ENCODE measurements at places on chromosomes 6 and 20.

DNA sequence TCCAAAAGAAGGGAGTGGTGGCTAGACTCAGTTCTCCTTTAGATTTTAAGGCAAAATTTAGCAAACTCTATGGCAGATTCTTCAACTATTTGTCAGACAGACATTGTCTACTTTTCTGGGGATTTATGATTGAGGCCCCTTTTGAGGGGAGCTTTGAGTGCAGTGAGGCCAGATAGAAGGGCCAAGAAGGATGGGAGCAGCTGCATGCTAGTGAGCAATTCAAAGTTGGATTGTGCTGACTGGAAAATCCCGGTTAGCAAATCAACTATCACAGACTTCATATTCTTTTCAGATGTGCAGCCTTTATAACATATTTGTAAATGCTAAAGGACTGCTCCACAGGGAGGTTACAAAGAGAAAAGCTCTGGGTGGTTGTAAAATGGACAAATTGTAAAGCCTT is 35.0 kb upstream of the ESR1 start:
- DNase-seq = no peak

DNA sequence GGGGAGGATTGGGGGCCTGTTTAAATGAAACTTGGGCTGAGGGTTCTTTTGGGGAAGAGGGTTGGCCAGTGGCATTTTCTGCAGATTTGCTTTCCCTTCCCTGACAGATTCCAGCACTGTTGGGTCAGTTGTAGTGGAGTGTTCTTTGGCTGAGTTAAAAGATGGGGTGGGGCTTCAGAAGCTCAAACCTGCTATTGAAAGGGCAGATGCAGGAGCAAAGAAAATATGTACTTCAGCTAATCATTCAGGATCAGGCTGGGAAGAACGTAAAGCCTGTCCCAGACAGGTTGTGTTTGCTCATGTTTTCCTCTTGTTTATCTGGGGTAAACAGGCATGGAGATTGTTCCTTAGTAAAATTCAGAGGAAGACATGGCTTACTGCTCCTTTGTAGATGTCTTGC is 2.5 kb downstream of the SASH1 start:
- DNase-seq = no peak

DNA sequence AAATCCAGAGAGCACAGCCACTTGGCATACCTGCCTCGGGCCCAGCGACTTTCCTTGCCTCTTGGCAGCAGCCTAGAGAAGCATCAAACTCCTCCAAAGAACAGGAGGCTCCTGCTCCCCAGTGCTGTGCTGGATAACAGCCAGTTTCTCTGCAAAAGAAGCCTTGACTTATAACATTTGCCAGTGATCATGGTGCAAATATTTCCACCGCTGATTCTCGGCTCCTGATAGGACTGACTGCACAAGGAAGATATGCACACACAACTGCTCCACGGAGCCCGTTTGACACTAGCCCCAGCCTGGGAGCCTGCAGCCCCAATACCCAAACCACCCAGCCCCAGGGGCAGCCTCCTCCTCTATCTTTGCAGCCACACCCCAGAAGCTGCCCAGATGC is 17.5 kb downstream of the ACSS1 start:
- DNase-seq = no peak

- DNase-seq = peak; percentile 81
Observed at GRCh38 chr6:166106076-166106686, 61.5 kb downstream of the TBXT start.

GRCh38 chr20:31430568-31431115 is 9.8 kb upstream of the DEFB123 start:
- no peak for DNase-seq

GRCh38 chr6:215335-216034 is 76.8 kb upstream of the DUSP22 start:
- DNase-seq = no peak

GRCh38 chr20:38931984-38932383 is 5.8 kb downstream of the FAM83D start:
- no peak for DNase-seq

DNA sequence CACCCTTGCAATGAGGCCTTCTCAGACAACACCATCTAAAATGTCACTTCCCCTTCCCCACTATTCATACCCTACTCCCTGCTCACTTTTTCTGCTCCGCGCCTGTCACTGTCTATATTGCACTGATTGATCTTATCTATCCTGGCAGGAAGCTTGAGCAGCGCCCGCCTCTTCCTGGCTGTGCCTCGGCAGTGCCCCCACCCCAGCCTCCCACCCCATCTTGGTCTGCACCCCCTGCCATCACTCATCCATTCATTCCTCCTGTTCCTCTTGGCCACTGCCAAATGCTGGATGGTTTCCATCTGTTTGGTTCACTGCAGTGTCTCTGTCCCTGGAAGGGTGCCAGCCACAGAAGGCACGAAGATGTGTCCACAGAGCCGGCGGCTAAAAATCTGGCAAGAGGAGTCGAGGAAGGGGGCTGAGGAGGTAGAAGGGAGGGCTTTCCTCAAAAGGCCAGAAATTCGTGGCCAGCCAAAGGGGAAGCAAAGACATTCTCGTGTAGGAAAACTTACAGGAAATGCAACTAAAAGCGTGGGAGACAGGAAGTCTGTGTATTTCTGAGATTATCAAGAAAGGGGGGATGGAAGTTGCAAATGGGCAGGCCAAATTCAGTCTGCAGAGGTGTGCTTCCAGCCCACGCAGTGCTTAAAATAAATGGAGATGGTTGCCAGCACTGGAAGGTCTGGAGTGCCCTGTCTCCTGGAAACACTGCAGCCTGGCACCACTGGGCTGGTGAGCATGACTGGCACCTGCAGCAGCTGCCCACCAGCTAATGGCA is 27.6 kb downstream of the SYNJ2 start:
- DNase-seq = no peak

DNA sequence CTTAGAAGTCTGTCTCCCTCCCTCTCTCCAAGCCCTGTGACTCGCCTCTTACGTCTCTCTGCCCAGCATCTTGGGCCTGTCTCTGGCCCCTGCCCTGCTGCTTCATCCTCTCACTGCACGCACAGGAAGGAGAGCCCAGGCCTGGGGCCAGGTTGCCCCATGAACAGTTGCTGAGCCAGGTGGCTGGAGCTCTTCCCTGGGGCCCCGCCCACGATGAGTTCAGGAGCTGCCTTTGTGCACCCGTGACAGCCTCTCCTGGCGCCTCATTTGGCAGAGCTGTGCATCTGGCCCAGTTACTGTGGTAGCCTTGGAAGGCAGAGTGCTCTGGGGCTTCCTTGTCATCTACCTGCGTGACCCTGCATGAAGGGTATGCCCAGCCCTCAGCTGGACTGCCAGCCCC is 44.5 kb downstream of the SLC52A3 start:
- DNase-seq = no peak

DNA sequence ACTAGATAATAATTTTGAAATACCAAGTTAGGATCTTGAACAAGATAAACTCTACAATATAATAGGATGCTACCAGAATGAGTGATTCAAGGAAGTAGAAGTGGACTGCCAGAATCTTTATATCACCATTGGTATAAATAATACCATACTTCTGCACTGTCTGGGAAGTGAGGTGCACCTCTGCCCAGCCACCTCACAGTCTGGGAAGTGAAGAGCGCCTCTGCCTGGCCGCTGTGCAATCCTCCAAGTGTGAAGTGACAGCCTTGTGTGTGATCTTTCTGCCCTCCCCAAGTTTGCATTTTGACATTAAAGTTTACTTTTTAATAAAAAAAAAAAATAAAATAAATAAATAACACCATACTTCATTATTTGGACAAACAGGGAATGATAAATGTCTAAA is 18.8 kb downstream of the LATS1 start:
- DNase-seq = no peak

GRCh38 chr6:119182875-119183274 is 104.4 kb upstream of the FAM184A start:
- no peak for DNase-seq

DNA sequence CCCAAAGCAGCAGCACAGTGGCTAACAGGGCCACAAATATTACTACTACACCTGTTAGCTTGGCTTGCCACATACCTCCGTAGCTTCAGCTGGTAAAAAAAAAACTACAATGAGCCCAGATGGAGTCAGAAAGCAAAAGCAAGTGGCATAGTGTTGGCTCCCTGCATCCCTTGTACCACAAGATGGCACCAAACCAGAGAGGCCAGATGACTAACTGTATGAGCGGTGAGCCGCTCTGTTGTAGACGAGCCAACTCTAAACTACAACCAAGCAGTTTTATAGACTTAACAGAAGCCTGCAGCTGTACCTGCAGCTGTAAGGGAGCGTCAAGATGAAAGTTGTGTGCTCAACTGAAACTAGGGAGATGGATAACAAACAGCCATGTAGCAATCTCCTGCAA is 84.5 kb upstream of the MCHR2 start:
- no peak for DNase-seq

DNA sequence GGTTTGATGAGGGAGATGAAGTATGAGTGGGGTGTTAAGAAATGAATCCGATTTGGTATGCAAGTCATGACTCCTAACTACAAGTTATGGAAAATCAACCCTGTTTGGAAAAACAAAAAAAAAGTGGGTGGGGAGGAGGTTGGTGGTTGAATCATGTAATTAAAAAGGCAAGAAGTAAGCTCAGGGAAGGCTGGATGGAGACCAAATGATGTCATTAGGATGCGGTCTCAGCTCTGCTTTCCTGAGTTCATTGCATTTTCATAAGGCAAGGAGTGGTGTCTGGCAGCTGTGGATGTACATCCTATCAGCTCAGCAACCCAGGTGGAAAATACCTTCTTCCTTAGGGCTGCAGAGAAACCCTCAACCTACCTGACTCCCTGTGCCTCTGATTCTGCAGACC is 60.4 kb upstream of the AKAP12 start:
- DNase-seq = no peak

GRCh38 chr6:137861550-137862337 is 5.3 kb upstream of the TNFAIP3 start:
- no peak for DNase-seq

GRCh38 chr6:148868314-148868713 is 121.5 kb downstream of the UST start:
- no peak for DNase-seq

DNA sequence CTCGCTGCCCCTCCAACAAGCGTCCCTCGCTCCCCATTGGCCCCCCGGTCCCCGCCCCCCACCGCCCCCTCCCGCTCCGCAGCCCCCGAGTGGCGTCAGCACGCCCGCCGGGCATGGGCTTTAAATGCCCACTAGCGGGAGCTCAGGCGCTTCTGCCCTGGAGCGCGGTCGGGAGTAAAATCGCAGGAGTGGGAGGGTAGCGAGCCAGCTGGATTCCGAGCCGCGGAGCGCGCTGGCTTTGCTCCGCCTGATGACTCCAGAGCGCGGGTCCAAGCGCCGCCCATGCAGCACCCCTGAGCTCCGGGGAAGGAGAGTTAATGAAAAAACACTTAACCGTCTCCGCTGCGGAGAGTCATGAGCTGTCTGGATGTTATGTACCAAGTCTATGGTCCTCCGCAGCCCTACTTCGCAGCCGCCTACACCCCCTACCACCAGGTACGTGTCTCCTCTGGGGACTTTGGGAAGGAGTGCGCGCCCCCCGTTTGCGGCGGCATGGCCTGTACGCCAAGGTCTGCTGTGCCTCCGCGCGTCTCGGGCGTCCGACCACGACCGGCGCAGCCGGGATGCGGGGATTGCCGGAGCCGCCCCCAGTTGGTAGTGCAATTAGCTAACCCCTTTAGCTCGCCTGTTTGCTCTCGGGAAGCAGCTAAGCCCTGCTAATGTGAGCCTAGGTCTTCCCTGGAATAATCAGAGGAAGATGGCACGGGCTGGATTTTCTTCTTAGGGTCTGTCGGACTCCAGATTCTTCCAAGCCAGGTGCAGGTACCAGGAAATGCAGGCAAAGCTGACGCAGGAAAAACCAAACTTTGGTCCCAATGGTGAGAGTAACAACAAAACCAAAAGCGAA is at the start of gene VGLL2:
TSS of gene VGLL2 (plus strand) at position 149 of the 847 bp plus-strand sequence. CDS start at position 355, 206 bp downstream.
- DNase-seq = peak; percentile 79

GRCh38 chr6:82183642-82184282 is 63.8 kb downstream of the IBTK start:
- no peak for DNase-seq

Data from type B pancreatic cell (in vitro differentiated cells).